Cardiac septum (tissue), 1 donor: ENCODE measurements at places on chromosomes 2 and 18. TPM values are rescaled to one million over a fixed set of nuclear protein-coding genes. Genes with fewer than 3 reads are reported as not detected.

DNA sequence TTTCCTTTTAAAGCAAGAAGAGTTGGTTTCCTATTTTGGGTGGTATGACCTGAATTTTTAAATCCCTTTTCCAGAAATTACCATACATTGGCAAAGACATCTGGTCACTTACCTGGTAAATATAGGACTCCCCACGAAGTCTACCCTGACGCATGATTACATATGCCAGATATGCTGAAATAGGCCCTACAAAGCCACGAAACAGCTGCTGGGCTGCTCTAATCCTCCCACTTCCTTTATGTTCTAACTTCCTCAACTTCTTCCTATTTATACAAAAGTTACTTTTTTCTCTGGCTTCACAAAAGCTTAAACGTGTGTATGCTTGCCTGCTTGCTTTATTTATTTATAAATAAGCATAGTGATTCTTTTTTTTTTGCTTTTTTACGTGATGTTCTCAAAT lies 186.0 kb upstream of the EPHA4 start:
- no peak for DNase-seq

DNA sequence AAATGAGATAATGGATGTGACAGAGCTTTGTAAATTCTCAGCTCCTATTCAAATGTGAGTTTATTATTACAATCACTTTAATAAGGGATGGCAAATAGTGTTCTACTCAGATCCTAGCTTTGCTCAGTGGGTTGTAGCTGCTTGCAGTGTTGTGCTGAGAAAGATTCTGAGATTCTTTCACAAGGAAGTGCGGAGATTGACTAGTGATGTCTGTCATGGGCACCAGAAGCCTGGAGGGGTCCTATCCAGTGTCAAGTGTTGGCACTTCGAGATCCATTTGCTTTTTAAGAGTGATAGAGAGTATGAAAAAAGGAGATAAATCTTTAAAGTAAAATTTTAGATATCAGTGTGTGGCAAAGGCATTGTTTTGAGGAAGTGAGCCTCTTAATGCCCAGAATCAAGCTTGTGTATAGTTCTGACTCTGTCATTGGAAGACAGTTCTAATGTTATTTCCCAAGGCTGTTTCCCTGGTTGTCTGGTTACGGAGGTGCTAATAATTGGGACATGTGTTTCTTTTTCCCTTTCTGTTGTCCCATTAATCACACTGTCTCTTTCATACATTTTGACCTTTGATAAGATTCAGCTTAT lies 181.7 kb upstream of the SPRED2 start:
- DNase-seq, result no peak

DNA sequence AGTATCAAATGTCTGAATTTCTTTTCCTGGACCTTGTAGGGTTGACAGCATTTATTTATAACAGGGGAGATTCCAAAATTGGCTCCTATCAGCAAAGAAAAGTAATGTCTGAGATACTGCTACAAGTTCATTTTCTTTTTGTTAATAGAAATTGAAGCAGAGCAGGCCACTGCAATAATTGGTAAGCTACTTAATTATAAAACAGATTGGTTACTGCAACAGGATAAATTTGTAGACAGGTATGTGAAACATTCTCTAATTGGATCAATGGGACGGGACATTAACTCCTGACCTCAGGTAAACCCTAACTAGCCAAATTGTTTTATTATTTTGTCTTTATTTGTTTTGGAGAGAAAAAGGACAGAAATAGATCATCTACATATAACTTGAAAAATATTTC lies 20.5 kb downstream of the NIFK start:
- DNase-seq, result no peak

DNA sequence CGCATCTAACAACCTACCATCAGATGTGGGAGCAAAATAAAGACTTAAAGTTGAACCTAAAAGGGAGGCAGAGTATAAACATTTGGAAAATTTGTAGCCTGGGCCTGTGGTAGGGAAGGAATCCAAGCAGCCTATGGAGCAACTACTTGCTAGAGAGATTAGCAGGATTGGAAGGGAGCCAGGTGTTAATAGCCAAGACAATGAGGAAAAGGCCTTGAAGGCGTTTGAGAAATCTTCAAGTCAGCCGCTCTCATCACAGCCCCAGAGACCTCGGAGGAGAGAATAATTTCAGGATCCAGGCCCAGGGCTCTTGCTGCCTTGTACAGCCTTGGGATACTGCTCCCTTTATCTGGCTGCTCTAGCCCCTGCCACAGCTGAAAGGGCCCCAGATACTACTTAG lies 219.7 kb downstream of the THSD7B start:
- DNase-seq, result no peak

The ASPRV1 gene
- 0.81 TPM for total RNA-seq

The SP5 gene
- total RNA-seq, result 0.92 TPM

The KYNU gene
- 0.67 TPM for total RNA-seq

The TMEM200C gene
- 1.0 TPM for total RNA-seq
